Hepatocyte (in vitro differentiated cells): ENCODE measurements at places on chromosomes 1 and 21.
A peak's percentile ranks its signal among the peaks of the same experiment; 100 is the strongest.

GRCh38 chr1:230194525-230194924 lies 127.5 kb downstream of the GALNT2 start:
- DNase-seq: no peak

- DNase-seq: no peak
Observed at GRCh38 chr1:156863631-156864030, 3.0 kb downstream of the NTRK1 start.

GRCh38 chr1:96362623-96363022 lies 359.0 kb upstream of the PTBP2 start:
- peak; percentile 42 for DNase-seq

GRCh38 chr1:222820171-222820712 lies 5.4 kb downstream of the DISP1 start:
- DNase-seq: no peak

- DNase-seq: no peak
Observed at GRCh38 chr1:199452627-199453026, 574.9 kb upstream of the NR5A2 start.

DNA sequence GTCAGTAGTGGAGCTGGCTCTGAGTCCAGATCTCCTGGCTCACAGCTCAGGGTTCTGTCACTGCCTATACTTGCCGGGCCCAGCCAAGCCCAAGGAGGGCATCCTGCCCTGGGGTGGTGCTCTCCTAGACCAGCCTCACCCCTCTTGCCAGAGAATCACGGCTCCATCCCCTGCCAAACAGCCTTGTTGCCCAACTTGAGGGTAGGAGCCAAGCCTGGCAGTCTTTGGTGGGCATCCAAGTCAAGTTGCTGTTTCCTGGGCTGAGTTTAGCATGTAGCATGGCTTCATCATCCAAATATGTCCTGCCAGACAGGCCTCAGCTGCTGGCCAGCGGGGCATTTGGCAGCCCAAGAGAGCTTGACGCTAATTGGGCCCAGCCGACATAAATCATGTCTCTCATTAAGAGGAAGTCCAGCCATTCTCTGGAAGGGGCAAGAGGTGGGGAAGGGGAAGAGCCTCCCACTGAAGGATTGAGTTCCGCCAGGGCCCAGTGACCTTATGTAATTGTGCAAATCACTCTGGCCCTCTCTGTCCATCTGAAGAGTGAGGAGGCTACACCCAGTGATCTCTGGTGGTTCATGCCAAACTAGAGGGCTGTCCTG lies 22.6 kb upstream of the TRABD2B start:
- DNase-seq: no peak

GRCh38 chr1:50279622-50280330 lies 143.5 kb downstream of the DMRTA2 start:
- peak; percentile 52 for DNase-seq

DNA sequence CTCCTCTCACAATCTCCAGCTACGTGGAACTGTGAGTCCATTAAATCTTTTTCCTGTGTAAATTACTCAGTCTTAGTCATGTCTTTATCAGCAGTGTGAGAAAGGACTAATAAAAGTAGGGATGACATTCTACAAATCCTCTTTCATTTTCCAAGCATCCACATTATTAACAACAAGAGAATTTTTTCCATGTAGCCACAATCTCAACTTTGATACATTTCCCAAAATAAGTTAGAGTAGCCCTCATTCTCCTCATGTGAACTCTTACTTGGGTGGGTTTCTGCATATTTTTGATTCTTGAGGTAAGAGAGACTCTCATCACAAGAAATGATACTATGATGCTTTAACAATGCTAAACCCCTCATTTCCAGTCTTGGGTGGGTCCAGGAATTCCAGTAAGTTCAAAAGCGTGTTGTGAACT lies 52.8 kb downstream of the TNFSF18 start:
- DNase-seq: no peak

DNA sequence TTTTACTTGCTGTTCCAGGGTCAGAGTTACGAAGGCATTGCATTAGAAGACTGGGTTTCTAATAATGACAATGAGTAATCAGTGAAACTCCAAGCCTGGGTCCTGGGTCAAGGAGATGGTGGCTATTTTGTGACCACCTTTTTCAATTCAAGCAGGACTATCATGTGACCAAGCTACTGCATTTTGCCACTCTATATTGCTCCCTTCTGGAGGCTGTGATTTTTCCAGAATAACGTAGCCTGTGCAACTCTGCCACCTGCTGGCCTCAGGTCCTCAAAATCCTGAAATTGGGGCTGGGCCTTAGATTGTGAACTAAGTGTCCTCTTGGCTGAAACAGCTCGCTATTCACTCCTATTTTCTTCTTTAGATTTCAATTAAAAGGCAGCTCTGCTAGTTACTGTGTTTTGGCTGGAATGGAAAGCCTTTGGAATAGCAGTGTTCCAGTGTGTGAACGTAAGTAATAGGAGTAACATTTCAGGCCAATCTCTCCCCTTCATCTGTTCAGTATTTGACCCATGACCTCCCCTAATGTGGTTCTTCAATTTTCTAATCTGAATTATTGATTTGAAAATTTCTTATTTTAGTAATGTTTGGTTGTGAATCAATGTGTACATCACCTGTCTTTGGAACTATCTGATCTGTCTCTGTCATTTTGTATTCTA lies 52.9 kb upstream of the CD46 start:
- DNase-seq: peak; percentile 80

- no peak for DNase-seq
Observed at GRCh38 chr1:226967665-226968064, 27.6 kb downstream of the COQ8A start.

GRCh38 chr1:60470246-60470645 lies 396.7 kb upstream of the C1orf87 start:
- DNase-seq: no peak

DNA sequence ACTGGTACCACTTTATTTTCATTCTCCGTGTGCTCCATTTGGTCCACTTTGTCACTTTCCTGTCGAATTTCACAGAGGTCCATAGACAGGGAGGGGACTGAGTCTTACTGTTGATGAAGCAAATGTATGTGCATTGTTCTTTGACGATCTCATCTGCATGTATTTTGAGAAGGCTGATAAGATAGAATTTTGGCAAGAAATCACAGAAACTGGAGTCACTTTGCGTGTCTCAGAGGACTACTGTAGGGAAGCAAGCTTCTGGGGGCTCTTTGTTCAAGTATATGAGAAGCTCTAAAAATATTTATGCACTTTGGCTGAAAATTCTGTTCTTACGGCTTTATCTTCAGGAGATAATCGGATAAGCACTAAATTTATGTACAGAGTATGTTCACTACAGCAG lies 78.1 kb downstream of the PCBP3 start:
- DNase-seq: no peak

- DNase-seq: no peak
Observed at GRCh38 chr1:246571953-246572352, 5.7 kb downstream of the CNST start.

- DNase-seq: peak; percentile 64
Observed at GRCh38 chr1:89523572-89524368, 859 bp upstream of the LRRC8B start.

GRCh38 chr1:116178837-116179236 lies 67.6 kb downstream of the MAB21L3 start:
- peak; percentile 66 for DNase-seq

GRCh38 chr1:154325583-154326545 lies 539 bp downstream of the ATP8B2 start:
- DNase-seq: peak; percentile 86

- no peak for DNase-seq
Observed at GRCh38 chr1:18354612-18355011, 126.1 kb upstream of the KLHDC7A start.

DNA sequence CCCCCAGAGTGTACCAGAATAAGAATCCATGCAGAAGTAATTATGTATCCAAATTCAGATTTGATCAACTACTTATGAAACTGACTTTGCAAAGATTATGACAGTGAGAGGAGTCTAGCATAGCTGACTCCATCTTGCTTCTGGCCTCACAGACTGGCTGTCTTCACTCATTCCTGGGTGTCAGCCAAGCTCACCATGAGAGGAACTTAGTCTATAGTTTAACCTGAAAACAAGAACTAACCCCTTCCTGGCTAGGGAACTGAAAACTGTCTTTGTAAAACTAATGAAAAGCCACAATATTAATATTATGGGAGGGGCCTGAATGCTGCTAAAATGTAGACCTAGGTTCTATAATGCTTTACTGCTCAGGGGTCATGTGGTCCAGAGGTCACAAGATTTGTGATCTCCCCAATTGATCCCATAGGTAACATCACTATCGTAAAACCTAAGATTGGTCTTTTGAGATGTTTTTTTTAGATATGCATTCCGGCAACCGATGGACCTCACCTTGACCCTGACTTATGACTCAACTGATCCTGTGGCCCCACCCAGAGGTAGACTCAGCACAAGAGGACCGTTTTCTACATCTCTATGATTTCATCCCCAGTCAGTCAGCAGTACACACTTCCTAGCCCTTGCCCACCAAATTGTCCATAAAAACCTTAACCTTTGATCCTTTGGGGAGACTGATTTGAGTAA lies 55.2 kb downstream of the ATP1B1 start:
- no peak for DNase-seq

DNA sequence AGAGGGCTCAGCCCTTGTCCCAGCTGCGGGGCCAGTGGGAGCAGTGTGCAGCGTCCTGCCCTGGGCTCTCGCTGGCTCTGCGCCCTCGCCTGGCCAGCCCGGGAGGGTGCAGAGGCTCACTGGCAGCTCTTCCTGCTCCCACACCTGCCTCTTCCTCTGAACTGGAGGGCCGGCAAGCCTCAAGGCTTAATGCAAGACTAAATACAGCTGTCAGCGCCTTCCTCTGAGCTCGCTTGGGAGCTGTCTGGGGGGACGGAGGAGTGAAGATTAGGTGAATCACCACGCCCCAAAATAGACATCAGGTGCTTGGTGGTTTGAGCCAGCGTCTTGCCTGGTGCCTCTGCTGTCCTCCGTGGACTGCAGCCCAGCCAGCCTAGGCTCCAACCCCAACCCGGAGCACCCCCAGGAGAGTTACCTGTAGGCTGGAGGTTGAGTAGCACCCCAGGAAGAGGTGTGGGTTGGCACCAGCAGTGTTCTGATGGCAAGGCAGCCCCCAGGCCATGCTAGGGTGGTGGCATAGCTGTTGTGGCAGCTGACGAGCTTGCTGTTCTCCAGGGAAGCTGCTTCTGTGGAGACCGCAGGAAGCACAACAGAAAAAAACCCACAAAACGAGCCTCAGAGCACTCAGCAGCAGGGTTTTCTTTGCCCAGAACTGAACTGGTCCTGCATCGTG lies 36.9 kb downstream of the UMODL1 start:
- DNase-seq: peak; percentile 88

DNA sequence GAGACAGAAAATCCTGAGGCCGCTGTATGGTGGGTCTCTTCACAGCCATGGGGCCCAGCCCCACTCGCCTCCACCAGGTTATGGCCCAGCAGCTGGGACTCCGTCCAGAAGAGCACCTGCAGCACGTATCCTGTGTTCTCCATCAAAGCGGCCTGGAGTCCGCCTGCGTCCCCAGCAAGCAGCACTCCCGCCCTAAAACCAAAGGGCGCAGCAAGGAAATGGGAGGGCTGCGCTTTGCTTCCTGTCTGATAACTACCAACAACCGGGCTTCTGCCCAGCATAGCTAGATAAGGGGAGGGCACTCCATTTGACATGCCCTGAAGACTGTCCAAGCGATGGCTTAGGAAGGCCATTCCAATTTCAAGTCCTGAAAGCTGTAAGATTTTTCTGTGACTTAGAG lies 119.9 kb downstream of the KCNJ15 start:
- no peak for DNase-seq

GRCh38 chr1:152747831-152748230 lies 10.0 kb upstream of the KPRP start:
- DNase-seq: no peak
